Cortex of kidney (tissue), 1 donor: ENCODE measurements at places on chromosomes 16 and 17.

DNA sequence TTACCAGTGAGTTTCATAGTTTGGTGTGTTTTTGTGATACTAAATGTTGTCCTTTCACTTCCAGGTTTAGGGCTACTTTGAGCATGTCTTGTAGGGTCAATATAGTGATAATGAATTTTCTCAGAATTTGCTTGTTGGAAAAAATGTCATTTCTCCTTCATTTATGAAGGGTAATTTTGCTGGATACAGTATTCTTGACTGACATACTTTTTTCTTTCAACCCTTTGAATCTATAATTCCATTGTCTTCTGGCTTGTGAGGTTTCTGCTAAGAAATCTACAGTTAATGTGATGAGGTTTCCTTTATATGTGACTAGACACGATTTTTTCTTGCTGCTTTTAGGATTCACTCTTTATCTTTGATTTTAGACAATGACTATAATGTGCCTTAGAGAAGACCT, 219.3 kb downstream of the BCAS3 start:
- DNase-seq: no peak

DNA sequence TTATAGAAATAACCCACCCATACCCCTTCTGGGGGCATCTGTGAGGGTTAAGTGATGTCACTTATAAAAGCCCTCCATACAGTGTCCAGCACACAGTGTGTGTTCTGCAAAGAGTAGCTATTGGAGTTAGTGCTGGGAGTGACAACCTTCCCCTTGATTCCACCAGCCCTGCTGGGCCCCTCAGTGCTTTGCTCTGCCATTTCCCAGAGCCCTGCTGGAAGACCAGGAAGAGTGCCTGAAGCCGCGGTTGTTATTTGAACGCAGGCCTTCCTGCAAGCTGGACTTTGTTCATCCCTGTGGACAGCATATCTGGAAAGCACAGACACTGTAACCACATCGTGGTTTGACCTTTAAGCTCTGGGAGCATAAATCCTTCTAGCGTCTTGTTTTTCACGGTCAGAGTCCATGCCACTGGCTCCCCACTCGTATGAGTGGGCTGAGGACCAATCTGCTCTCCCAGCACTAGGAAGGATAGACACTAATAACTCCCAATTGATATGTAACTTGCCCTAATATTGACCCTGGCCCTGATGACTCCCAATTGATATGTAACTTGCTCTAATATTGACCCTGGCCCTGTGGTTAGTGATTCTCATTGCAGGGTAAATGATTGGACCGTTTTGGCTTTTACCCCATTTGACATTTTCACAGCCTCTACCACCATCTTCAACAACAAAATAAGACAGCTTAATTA, 297.1 kb upstream of the MAF start:
- DNase-seq: no peak

GRCh38 chr17:70313086-70313852, 143.9 kb downstream of the KCNJ2 start:
- no peak for DNase-seq

- no peak for DNase-seq
Observed at GRCh38 chr16:31916056-31916488, 42.5 kb downstream of the ZNF267 start.

DNA sequence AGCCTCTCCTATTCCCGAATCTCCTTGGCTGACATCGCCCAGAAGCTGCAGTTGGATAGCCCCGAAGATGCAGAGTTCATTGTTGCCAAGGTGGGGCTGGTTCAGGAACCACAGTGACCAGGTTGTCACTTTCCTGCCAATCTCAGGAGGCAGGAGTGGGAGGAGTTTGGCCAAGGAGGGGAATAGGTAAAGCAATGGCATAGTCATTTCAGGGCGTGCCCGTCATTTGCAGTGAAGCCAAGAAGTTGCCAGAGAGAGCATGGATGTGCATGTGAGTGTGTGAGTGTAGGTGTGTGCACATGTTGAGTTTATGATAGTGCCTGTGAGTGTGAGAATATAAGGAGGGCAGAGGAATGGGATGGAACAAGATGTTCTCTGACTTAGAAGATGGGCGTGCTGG, 14.8 kb downstream of the PSMD3 start:
- no peak for DNase-seq

- DNase-seq: no peak
Observed at GRCh38 chr16:14513389-14514107, 116.5 kb downstream of the PARN start.

DNA sequence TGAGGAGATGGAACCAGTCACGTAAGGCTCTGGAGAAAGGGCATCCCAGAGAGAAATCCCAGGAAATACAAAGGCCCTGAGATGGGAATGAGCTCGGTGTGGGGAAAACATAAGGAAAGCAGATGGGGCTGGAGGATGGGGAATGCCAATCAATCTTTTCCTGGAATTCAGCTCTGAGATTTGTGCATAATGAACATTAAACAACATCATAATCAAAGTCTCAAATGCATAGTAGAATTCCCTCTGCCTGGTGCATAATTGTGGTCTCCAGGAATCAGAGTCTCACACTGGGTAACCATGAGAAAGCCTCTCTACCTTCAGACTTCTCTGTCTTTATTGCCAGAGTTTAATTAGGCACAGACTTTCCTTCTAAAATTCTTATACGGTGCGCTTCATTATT, 30.8 kb downstream of the OTOA start:
- no peak for DNase-seq

DNA sequence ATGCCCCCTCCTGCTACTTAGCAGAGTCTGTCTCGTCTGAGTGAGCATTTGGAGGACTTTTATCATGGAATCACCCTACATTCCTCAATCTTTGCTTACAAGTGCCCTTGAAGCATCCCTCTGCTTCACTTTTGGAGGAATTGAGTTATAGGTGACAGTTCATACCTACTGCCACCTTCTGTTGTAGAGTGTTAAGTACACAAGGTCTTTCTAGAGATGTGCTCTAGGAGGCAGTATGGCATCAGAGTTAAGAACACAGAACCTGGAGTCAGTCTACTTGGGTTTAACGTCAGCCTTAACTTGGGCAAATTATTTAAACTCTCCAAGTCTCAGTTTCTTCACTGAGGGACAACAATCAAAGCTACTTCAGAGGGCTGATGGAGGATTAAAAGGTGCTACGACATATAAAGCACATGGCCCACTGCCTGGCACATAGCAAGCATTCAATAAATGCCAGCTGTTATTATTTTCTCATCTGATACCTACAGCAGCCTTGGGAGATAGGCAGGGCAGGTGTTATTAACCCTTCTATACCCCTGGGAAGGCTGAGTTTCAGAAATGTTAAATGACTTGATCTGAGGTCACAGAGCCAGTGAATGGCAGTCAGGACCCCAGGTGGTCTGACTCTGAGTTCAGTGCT, 62.2 kb downstream of the UTP18 start:
- DNase-seq: no peak

- DNase-seq: no peak
Observed at GRCh38 chr16:89193576-89194293, 6.6 kb downstream of the SLC22A31 start.

- DNase-seq: no peak
Observed at GRCh38 chr17:44362949-44363612, 572 bp downstream of the FAM171A2 start.

GRCh38 chr17:64617125-64617780, 44.9 kb downstream of the SMURF2 start:
- DNase-seq: no peak

DNA sequence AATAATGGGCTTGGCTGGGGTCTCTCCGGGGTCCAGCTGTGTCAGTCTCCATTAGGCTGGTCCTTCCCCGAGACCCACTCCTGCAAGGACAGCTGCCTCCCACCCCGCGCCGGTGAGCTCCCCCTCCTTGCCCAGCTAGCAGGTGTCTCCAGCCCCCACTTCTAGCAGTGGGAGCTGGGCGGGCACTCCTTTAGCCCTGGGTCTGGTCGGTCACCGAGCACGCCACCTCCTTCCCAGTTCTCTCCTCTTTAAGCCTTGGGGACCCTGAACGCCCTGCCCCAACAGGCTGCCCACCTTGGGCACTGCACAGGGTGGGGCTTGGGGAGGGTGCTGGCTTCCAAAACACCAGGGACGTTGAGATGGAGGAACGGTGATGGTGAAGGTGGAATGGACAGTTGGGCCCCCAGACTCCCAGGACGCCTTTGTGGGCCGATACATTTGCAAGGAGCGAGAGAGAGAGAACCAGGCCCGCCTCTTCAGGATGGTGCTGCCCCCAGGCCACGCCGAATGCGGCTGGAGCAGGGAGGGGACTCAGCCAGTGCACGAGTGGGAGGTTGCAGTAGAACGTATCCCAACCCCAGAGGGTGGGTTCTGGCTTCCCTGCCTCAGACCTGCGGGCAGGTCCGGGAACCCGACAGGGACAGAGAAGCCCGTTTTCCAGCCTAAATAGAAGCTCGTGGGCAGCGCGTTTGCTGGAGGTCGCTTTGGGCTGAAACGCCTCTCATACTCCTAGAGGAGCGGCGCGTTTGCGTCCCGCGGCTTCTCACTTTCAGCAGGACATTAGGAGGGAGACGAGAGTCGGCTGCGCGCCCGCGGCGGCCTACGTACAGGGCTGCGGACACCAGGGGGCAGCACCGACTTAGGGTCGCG, 10.7 kb downstream of the TBX2 start:
- no peak for DNase-seq

DNA sequence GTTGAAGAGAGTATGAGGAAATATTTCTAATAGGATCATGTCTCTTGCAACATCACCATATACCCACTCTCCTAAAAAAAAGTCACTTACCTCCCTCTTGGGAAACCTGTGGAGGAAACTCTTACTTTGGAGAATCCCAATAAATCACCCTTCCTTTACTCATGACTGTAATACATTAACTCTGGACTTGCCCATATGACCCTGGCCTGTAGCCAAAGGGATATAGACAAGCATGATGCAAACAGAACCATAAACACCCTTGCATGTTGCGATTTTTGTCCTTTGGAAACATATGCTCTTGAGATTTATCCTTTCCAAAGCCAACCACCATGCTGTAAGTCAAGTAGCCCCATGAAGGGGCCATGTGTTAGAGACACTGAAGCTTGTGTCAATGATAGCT, 19.5 kb downstream of the CDH11 start:
- DNase-seq: no peak

GRCh38 chr16:71792176-71792575, 16.5 kb downstream of the AP1G1 start:
- no peak for DNase-seq

DNA sequence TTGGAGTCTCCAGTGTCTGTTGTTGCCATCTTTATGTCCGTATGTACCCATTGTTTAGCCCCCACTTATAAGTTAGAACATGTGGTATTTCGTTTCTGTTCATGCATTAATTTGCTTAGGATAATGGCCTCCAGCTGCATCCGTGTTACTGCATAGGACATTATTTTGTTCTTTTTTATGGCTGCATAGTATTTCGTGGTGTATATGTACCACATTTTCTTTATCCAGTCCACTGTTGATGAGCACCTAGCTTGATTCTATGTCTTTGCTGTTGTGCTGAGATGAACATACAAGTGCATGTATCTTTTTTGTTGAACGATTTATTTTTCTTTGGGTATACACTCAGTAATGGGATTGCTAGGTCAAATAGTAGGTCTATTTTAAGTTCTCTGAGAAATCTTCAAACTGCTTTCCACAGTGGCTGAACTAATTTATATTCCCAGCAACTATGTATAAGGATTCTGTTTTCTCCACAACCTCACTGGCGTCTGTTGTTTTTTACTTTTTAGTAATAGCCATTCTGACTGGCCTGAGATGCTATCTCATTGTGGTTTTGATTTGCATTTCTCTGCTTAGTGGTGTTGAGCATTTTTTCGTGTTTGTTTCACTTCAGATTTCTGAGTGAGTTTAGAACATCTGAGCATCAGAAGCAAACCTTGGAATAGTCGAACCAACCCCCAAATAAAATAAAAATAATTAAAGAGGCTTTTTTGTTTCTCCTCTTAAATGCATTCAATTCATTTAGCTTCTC, 304.7 kb downstream of the ZFHX3 start:
- DNase-seq: no peak

GRCh38 chr17:40355804-40356758, 8.5 kb downstream of the GJD3 start:
- no peak for DNase-seq

- DNase-seq: no peak
Observed at GRCh38 chr17:80850109-80850508, 141.5 kb upstream of the CHMP6 start.

DNA sequence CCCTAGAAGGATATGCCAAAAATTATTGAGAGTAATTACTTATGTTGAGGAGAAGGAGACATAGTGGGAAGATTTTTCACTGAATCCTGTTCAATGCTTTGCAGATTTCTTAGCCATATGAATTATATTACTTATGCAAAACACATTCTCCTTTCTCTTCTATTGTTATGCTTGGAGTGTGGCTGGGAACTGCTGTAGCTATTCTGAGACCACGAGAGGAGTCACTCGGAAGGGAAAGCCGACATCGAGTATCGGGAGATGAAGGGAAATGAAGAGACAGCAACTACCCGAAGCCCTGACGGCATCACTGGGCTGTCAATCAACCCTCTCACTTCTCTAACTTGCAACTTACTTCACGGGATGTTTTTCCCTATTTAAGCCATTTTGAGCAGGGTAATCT, 39.6 kb downstream of the STX8 start:
- DNase-seq: no peak

GRCh38 chr17:2157675-2158395, 102.9 kb downstream of the HIC1 start:
- DNase-seq: no peak

GRCh38 chr16:57384248-57385070, 12.2 kb downstream of the CX3CL1 start:
- no peak for DNase-seq

DNA sequence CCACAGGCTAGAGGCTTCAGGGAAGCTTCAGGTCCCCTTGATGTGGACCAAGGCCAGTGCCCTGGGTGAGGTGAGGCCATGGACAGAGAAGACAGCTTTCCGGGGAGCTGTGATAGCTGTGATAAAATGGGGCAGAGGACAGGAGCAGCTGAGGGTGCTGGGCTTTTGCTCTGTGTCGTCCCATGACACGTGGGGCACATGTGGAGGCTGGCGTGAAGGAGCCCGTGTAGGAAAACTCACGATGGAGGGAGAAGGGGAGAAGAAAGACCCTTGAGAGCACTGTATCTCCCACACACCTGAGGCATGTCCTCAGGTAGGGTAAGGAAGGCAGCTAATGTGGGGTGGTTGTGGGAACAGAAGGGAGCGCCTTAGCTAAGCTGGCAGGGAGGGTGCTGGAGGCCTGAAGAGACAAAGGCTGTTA, 21.3 kb downstream of the B9D1 start:
- DNase-seq: no peak

GRCh38 chr17:18250259-18250658, 8.3 kb downstream of the FLII start:
- DNase-seq: no peak

GRCh38 chr16:88315543-88316105, 67.1 kb upstream of the ZNF469 start:
- no peak for DNase-seq

GRCh38 chr17:13594762-13595598, 6.7 kb downstream of the HS3ST3A1 start:
- DNase-seq: no peak

DNA sequence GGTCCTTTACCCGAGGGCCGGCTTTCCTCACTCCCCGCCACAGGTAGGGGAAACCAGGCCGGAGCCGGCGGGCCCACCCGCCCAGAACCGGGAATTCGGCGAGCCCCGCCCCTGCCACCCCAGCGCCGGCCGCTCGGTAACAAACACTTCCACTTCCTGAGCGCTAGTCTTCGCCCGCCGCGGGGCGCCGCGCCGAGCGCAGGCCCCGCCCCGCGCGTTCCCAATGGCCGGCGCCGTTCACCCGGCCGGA, 224 bp upstream of the NHERF1 start:
- DNase-seq: no peak
